ENCODE measurements at places on chromosomes 11 and 22.

GRCh38 chr11:94574193-94574961 lies 7.2 kb downstream of the PIWIL4 start:
- DNase-seq, result no peak

- DNase-seq, result no peak
These were observed 150.0 kb upstream of the SYT13 start for GRCh38 chr11:45436118-45436517.

GRCh38 chr11:83862691-83863090 lies 576.5 kb upstream of the CCDC90B start:
- DNase-seq, result no peak

- DNase-seq, result no peak
These were observed 25.5 kb downstream of the DRD2 start for GRCh38 chr11:113449743-113450142.

- DNase-seq, result no peak
These were observed 81.5 kb downstream of the TRMU start for GRCh38 chr22:46416891-46417580.

GRCh38 chr22:17471886-17472535 lies 91.3 kb upstream of the SLC25A18 start:
- no peak for DNase-seq

DNA sequence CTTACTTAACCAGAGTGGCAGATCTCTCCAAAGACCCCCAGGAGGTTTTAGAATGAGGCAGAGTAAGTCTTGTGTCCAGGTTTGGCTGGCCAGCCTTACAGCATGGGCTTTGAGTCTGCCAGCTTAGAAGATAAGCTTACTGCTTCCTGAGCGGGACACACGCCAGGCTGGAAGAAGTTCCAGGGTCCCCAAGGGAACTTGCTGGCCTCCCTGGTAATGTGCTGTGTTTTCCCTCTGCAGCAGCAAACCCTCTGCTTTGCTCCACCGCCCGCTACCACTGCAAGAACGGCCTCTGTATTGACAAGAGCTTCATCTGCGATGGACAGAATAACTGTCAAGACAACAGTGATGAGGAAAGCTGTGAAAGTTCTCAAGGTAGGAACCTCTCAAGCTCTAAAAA lies 154.2 kb downstream of the LDLRAD3 start:
- no peak for DNase-seq

- DNase-seq, result no peak
These were observed 19.8 kb downstream of the ARL14EP start for GRCh38 chr11:30342736-30343166.

GRCh38 chr11:39651857-39652461 lies 1807.5 kb downstream of the LRRC4C start:
- no peak for DNase-seq

DNA sequence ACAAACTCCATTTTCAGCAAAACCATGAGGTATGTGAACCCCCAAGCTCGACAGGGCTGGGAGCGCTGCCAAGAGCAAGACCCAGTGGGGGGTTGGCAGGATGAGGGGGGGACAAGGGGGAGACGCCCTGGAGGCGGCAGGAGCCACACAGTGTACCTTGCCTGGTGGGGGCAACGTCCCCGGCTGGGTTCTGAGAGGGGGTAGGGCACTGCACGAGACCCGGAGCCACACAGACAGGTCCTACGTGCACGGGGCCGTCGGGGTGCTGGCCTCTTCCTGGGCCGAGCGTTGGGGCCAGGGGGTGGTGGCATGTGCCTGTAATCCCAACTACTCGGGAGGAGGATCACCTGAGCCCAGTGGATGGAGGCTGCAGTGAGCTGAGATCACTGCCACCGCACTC lies 28.8 kb downstream of the TBX1 start:
- no peak for DNase-seq

DNA sequence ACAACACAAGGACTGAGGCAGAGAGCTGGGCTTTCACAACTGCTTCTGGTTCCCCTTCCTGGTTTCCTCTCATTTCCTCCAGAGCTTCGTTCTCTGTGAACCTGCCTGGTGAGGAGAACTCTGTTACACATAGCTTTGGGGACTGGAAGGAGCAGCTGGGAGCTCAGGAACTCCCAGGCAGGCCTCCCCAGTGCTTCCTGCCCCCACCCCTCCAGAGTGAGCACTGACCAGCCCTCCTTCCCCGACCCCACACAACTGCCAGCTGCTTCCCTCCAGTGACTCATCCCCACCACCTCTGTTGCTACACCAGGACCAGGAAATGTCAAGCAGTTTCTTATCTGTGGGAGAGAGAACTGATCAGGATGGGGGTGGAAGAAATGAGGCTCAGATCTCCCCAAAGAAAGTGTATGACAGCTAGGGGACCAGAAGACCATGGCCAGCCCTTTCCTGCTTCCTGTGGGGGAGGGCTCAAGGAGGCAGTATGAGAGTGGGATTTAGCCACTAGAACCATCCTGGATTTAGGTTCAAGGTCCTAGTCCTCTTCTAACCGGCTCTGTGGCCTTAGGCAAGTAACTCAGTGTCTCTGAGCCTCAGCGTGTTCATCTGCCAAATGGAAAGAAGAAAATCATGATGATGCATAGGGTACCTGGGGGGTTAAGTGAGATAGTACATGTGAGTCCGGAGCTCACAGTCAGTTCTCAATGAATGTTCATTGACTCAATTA lies 4.5 kb upstream of the TP53I11 start:
- DNase-seq, result no peak

GRCh38 chr11:88363648-88364065 lies 26.1 kb upstream of the CTSC start:
- no peak for DNase-seq

- no peak for DNase-seq
These were observed 160.2 kb downstream of the LDLRAD3 start for GRCh38 chr11:36103933-36104530.

GRCh38 chr11:118051136-118051610 lies 25.7 kb upstream of the TMPRSS4 start:
- no peak for DNase-seq

DNA sequence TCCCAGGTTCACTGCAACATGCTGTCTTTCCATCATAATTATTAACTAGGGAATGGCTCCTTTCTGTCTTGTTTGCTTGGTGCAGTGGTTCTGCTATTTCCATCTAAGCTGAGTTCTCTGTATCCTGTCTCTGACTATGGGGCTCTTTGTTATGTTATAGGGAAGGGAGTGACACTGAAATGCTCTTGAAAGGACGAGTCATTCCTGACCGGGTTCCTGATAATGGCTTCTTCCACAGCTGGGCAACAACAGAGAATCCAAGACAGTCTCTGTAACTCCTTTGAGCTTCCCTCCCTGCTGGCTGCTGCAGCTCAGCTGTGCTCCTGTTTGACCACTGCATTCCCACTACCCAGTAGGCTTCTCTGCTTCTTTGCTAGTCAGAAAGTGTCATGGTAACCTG lies 24.1 kb downstream of the OR2AT4 start:
- DNase-seq, result no peak

DNA sequence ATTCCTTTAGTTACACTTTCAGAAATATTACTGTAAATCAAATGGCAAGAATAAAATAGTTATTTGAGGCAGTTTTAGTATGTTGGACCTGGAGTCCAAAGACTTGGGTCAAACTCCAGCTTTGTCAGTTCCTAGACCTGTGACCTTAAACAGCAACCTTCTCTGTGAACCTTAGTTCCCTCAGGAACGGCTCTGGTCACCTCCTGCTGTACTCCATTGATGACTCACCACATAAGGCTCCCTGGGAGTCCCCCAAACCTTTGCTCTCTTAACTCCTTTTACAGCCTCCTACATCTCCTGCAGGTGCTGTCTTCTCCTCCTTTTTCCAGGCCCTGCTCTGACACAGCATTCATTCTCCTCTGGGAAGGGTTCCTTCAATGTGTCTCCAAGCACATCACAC lies 29.1 kb downstream of the LIMK2 start:
- no peak for DNase-seq

DNA sequence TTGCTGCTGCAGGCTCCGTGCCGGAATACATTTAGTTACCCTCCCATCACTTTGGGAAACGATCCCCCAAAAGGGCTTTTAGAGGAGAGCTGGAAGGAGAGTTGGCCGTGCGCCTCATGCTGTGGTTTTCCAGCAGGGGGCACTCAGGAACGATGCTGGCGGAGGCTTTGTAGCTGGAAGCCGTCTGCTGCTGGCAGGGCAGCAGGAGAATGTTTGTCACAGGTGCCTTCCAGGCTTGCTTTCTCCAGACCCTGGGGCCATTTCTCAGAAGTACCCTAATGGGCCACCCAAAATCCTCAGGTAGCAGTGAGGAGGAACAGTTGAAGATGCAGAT lies 30.0 kb upstream of the CABP7 start:
- no peak for DNase-seq

GRCh38 chr22:41347066-41347859 lies 34.5 kb upstream of the TEF start:
- no peak for DNase-seq

GRCh38 chr22:46432164-46433068 lies 96.9 kb downstream of the TRMU start:
- peak; percentile 9 for DNase-seq

- no peak for DNase-seq
These were observed 101.4 kb downstream of the MRTFA start for GRCh38 chr22:40535189-40535512.

DNA sequence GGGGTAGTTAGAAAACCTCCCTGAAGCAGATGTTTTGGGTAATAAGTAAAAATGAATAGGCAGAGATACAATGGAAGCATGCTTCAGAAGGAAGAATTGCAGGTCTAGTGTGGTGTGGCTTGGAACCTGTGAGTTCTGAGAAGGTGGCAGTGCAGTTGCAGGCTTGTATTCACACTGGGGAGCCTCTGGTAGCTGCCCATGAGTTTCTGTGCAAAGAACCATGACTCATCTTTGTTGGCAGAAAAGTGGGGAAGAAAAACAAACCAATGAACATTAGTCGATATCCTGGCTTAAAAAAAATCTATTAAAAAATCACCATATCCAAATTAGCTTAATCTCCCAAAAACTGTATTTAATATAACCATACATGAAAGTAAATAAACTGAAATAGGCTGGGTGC lies 232.6 kb downstream of the FAT3 start:
- no peak for DNase-seq

DNA sequence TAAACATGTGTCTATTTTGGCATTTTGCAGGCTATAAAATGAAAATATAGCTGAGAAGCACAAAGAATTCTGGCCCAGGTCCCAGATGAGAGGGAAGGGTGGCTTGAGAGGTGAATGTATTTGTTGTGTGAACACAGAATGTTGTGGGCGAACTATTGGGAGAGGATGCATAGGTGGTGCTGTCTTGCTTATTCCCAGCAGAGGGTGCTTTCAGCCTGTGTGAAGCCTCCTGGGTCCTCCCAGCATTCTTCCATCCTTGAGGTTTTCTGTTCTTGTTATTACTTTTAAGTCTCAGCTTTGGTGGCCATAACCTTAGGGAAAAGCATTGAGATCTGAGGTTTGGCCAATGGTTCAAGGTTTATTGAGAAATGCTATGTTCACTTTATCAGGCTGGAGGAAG lies 108.7 kb upstream of the SNX19 start:
- DNase-seq, result no peak

DNA sequence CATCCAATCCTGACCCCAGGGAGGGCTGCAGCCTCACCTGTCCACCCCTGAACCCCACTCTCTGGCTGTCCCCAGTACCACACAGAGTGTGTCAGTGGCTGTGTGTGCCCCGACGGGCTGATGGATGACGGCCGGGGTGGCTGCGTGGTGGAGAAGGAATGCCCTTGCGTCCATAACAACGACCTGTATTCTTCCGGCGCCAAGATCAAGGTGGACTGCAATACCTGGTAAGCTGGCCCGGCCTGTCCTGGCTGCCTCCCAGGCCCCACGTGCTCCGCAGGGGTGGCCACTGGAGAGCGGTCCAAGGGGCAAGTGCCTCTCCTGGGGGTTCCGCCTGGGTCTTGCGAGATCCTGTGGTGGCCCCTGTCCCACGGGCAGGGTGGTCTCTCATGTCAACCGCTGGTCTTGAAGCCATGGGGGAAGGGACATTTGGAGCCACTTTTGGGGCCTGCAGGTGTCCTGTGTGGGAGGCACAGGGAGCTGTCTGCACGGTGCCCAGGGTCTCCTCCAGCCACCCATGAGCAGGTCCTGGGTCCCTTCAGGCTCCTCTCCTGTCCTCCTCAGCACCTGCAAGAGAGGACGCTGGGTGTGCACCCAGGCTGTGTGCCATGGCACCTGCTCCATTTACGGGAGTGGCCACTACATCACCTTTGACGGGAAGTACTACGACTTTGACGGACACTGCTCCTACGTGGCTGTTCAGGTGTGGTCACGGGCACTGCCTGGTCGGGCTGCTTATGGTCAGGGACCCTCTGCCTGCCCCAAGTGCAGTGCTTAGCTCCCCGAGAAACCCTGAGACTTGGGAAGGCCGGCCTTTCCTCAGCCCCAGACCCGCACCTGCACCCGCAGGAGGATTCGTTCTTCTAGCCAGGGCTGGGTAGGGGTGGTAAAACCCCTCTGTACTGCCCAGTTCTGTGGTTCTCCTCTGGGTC lies 11.8 kb downstream of the MUC2 start:
- no peak for DNase-seq

DNA sequence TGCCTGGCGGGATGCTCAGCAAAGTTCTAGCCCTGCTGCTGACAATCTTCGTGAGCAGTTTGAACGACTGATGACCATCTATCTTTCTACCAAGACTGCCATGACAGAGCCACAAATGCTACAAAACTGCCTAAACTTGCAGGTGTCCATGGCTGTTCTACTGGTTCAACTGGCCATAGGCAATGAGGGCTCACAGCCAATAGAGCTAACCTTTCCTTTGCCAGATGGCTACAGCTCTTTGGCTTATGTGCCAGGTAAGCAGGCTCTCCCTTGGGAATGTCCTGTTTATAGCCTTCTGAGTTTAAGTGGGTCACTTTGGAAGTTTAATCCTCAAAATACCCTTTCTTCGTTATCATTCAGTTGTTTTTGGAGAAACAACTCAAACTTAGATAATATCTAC lies 20.1 kb downstream of the UBE4A start:
- DNase-seq, result no peak

DNA sequence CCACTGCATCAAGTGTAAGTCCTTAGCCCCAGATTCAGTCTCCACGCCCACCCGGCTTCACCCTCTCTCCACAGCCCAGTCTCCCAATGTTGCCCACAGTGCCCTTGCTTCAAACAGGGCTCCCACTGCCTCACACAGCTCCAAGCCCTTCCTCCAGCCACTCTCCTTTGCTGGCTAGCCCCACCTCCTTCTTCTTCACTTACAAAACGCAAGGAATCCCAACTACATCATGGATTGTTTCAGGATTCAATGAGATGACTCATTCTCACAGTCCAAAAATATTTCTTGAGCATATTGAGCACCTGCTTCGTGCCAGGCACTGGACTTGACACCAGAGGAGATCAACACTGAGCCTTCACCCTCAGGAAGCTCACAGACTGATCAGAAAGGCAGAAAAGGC lies 533.5 kb downstream of the BUD13 start:
- DNase-seq, result no peak

GRCh38 chr11:106063009-106063408 lies 14.1 kb downstream of the KBTBD3 start:
- DNase-seq, result no peak

DNA sequence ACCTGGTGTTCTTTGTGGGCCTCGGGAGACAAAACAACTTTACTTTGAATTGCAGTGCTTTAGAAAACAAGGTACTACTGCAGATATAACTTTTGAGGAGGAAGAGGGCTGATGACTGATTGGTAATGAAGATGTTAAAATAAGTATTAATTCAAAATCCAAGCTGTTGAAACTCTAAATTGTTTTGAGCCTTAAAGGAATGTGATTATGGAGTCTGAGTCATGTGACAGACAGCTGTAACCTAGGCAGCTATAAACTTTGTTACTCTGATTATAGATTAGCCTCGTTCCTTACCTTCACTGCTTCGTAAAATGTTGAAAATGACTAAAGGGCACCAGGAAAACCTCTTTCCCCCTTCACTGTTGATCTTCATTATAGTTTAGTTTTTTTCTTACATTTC lies 43.4 kb downstream of the MS4A2 start:
- DNase-seq, result no peak
